PC-3 (cell line): ENCODE measurements at places on chromosomes 6 and 20.
A peak's percentile ranks its signal among the peaks of the same experiment; 100 is the strongest.

GRCh38 chr6:5507131-5507681 is 245.9 kb downstream of the FARS2 start:
- no peak for DNase-seq

DNA sequence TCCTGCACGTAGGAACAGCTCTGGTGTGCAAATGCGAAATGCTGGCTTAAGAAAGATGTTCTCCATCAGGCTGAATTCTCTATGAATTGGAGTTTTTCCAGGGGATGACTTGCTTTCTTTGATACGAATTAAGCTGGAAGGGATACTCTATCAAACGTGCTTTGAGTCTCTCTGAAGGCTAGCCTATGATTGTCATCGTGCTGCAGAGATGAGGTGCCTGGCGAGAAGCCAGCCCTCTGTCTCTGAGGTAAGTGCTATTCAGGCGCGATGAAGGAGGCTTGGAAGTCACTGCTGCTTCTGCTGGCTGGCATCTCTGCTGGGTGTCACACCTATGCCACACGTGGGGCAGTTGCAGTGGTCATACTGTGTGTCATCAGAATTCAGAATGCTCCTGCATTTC is 223.7 kb downstream of the TAF4 start:
- DNase-seq, result no peak

DNA sequence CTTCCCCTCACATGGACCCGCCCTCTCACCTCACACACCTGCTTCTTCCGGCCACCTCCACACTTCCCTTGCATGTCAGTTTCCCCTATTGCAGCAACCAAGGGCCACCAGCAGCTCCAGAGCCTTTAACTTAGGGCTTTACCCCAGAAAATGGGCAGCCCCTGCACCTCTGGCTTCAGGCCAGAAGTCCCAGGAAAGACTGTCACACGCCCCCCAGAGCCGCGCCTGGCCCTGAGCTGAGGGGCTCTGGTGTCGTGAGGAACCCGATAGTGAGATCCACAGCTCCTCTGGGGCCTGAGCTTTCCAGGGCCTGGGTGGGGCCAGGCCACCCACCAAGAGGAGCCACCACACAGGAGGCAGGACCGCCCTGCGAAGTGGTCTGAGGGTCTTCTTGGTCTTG is 182.4 kb downstream of the DLL1 start:
- no peak for DNase-seq

GRCh38 chr6:46651816-46652215 is 802 bp downstream of the CYP39A1 start:
- peak; percentile 30 for DNase-seq

DNA sequence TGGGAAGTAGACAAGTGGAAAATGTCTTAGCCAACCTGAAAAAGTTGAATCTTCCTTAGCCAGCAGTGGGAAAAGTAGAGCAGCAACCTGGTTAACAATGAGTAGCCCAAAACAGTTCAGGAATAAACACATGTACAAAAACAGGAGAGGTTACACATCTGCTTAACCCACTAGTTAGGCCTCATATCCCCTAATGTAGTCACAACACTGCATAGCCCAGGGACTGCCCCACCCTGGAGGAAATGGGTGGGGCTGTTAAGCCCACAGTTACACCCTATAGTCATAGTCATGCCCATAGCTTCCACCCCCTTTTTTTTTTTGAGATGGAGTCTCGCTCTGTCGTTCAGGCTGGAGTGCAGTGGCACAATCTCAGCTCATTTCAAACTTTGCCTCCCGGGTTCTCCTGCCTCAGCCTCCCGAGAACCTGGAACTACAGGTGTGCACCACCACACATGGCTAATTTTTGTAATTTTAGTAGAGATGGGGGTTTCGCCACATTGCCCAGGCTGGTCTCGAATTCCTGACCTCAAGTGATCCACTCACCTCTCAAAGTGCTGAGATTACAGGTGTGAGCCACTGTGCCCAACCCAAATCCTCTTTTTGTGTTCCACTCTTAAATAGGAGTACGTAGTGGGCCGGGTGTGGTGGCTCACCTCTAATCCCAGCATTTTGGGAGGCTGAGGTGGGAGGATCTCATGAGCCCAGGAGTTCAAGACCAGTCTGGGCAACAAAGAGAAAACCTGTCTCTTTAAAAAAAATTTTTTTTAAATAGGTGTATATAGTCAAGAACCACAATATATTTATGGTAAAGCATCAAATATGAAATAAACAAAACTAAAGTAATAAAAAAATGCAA is 24.5 kb downstream of the ILRUN start:
- peak; percentile 57 for DNase-seq

- DNase-seq, result peak; percentile 87
These were observed 518.0 kb downstream of the CD109 start for GRCh38 chr6:74213995-74214394.

- no peak for DNase-seq
These were observed 30.4 kb downstream of the SRSF3 start for GRCh38 chr6:36624461-36625157.

DNA sequence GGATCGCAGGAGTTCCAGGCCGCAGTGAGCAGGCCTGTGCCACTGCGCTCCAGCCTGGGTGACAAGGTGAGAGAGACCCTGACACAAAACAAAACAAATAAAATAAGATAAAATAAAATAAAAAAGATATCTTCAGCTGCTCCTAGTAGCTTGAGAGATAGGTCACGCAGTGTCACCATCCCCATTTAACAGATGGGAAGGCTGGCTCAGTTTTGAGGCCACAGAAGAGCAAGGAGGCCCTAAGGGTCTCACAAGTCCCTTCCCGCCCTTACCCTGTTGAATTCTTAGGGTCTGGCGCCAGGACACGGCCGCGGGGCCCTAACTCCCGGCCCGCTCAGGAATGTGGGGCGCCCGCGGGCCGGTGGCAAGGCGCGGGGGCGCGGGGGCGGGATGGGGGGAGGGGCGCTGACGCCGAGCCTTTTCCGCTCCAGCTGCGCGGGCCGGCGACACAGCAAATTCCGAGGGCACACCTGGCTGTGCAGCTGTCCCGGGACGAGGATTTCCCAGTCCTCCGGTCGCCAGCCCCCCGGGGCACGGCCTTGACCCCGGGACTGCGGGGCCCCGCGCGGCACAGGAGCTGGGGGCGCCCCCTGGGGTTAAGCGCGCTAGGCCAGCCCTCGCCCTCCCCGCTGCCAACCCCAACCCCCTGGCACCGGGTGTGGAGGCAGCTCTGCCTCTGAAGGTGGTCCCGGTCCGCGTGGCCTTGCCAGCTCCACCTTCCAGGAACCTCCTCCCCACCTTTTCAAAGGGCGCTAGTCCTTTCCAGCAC is 10.3 kb upstream of the R3HDML start:
- DNase-seq, result no peak

DNA sequence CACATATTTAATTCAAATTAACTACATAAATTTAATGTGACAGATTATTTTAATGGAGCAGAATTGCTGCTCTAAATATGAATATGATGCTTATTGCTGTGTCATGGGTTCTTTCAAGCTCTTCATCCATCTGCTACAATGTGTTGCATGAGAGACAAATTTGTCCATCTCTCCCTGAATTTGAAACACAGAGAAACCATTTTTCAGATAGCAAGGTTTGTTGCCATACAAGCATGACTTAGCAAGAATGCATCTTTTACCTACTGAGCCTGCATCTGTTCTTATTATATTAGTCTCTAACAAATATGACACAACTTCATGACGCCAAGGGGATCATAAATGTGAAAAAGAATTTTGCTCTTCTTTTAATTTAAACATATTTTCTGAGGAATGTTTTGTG is 8.0 kb upstream of the UTRN start:
- no peak for DNase-seq

DNA sequence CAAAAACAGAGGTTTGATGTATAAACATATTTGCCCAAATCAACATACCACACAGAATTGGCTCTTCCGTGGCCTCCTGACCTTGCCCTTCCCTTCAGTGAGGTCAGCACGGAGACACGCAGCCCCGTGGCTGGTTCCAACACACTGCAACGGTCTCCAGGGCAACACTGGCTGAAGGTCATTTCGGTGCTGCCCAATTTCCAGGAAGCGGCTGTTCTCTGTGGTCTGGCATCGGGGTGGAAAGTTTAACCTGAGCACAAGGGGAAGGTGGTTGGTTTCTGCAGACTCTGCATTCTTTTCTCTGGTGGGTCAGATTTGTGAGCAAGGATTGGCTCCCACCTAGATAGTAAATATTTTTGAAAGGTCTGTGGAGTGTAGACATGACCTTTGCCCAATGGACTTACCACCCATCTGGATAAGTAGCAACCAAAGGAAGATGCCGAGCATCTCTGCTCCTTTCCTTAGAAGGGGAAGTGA is 177.6 kb upstream of the PHACTR1 start:
- no peak for DNase-seq

GRCh38 chr20:650954-651353 is 2.0 kb downstream of the SRXN1 start:
- DNase-seq, result no peak

DNA sequence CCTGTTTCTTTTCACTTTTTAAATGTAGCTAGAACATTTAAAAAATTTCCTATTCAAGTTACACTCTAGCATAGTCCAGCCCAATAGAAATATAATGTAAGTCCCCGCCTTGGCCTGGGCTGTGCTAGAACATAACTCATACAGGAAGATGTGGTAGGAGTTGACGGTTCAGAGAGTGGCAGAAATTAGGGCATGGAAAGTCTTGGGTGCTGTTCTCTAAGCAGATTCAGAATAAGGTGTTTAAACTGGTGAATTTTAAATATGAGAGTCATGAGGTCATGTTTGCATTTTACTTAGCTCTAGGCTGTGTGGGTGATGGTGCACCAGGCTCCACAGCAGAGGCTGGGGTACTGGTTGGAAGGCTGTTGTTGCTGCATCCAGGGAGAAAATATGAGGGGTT is 256.5 kb downstream of the FARS2 start:
- no peak for DNase-seq

GRCh38 chr20:49866051-49866450 is 49.3 kb downstream of the SPATA2 start:
- no peak for DNase-seq

DNA sequence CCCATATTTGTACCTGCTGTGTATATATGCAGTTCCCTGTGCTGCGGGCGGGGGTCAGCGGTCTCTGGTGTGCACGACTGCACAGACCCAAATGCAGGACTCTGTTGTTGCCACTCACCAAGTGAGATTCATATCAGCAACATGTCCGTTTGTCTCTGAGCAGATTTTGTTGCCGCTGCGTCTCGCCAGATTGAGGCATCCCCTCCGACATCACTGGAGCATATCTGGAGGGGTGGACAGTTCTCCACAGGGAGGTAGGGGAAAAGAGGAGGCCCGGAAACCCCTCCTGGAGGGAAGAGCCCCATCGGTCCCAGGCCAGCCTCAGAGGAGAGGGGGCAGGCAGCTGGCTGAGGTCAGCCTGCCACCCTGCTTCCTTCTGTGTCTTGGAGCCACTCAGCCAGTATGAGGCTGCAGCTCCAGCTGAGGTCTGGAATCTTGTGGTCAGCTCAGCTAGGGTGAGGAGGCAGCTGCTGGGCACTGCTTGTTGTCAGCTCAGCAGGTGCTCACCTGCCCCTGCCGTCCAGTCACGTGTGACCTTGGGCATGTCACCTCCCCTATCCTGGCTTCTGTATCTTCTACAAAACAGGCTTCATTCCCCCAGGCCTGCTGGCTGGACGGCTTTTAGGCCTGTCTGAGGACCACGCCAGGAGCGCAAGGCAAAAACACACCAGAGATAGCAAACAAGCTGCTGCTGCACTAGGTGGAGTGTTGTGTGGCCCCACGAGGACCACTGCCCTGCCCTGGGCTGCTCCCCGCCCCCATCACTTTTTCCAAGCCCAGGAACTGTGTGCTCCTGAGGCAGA is 47.1 kb downstream of the HNF4A start:
- no peak for DNase-seq

DNA sequence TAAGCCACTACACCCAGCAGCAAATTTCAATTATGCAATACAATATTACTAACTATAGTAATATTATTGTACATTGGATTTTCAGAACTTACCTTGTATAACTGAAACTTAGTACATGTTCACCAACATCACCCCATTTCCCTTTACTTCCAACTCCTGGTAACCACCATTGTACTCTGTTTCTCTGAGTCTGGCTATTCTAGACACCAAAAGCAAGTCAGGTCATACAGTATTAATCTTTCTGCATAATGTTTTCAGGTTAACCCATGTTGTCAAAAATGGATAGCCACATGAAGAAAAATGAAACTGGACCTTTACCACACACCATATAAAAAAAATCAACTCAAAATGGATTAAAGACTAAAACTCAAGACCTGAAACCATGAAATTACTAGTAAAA is 558.2 kb downstream of the MMUT start:
- DNase-seq, result no peak

DNA sequence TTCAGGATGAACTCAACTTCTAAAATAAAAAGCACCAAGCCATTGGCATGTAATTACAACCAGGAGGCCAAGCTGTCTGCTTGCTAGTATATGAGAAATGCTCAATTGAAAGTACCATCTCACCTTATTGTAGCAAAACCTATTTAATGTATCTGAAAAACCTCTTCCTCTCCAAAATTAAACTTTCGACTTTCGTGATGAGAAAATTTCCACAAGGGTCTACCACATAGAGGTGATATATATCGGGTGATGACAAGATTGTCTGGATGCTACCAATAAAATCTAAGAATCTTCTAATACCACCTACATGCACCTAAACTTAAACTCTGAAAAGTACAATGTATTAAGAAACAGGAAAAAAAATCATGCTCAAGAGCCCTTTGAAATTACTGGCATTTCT is 74.2 kb downstream of the ATXN1 start:
- DNase-seq, result no peak

DNA sequence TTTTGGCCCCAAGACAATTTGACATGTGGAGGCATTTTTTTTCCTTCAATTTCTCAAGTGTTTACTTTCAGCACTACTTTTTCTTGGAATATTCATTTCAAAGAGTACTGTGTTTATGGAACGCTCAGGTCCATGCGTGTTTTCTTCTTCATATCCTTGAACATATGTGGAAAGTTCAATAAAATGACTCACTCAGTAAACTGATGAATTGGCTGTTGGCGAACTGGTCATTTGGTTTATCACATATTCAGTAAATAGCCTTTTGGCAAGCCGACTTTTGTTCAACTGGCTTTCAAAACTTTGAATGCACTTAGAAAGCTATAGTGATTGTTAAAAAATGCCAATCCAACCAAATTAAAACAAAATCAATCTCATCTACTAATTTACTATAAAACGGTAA is 964.6 kb upstream of the SLC35B3 start:
- DNase-seq, result peak; percentile 95

GRCh38 chr6:24858177-24858653 is 59.5 kb upstream of the ARMH2 start:
- DNase-seq, result peak; percentile 90

GRCh38 chr6:28334286-28335039 is 1.5 kb downstream of the ZSCAN31 start:
- DNase-seq, result no peak

DNA sequence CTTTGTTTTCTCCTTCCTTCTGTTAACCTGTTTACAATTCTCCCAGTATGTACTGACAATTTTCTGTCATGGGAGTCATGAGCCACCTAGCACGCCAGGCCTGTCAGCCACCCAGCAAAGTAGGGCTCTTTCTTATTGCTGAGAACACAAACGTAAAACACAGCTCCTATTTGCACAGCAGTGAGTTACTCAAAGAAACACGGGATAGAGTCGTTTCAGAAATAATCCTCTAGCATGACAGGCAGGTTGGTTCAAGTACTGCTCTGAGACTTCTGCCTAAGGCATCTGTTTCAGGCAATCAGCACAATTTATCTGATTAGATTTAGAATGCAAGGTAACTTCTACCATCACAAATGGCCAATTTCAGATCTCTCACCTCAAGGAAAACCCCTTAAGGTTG is 88.8 kb downstream of the CD24 start:
- DNase-seq, result no peak
